ENCODE measurements at places on chromosomes 1 and 21.

GRCh38 chr21:29295066-29295650, 3.6 kb upstream of the BACH1 start:
- no peak for DNase-seq

GRCh38 chr1:86515597-86515996, 31.3 kb upstream of the CLCA4 start:
- DNase-seq = no peak

- no peak for DNase-seq
Measured at GRCh38 chr21:31552826-31553225, 106.7 kb upstream of the SOD1 start.

DNA sequence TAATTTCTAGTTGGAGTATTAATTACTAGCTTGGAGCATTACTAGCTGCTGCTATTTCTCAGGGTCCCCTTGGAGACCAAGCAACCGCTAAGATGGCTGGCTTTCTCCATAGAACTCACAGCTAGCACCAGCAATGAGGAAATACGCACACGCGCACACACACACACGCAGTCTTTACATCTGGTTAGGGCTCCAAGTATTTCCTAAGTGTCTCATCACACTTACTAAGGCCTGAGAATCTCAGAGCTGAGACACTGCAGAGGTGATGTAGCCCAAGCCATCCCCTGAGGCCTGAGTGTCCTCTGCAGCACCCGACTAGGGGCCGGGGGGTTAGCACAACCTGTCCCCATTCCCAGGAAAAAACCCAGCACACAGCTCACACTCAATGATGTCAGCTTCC, 42.5 kb downstream of the ITPKB start:
- no peak for DNase-seq

GRCh38 chr1:159920202-159920601, 5.1 kb downstream of the TAGLN2 start:
- DNase-seq = no peak
